ENCODE measurements at places on chromosomes 13 and 19. TPM values are rescaled to one million over a fixed set of nuclear protein-coding genes. Genes with fewer than 3 reads are reported as not detected.

- no peak for DNase-seq
- no peak overlapping the region for H3K4me3 ChIP-seq
- no peak overlapping the region for H3K27ac ChIP-seq
- H3K4me1 ChIP-seq: peaks cover 10% of the 10 kb centered on the region
- peaks cover 37% of the 10 kb centered on the region for H3K27me3 ChIP-seq
These were observed 4.4 kb upstream of the S1PR5 start for GRCh38 chr19:10521461-10522171.

Gene ZNF614
- 26.2 TPM for total RNA-seq

Gene TMEM143
- total RNA-seq: 16.6 TPM

GRCh38 chr13:94384231-94384905 lies 95.1 kb downstream of the DCT start:
- H3K4me3 ChIP-seq: no peak overlapping the region
- DNase-seq: no peak
- H3K4me1 ChIP-seq: no peaks in the 10 kb centered on the region
- no peaks in the 10 kb centered on the region for H3K27me3 ChIP-seq
- H3K27ac ChIP-seq: no peak overlapping the region

DNA sequence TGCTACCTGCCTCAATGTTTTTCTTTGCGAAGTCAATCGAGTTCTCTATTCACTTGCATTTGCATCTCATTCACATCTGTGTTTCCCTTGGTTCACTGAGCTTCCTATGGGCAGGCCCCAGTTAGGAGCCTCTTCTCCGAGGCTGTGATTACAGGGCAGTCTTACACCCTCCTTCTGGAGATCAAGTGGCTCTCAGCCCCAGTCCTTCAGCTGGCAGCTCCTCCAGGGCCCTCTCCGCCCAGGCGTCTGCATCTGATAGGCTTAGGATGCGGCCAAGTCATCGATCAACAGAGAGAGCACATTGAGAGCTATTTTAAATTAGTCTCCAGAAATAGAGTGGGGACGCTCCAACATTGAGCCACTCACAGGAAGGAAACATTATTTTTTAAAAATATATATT lies 44.2 kb downstream of the MBNL2 start:
- no peak overlapping the region for H3K27ac ChIP-seq
- DNase-seq: peak; percentile 47
- no peaks in the 10 kb centered on the region for H3K27me3 ChIP-seq
- H3K36me3 ChIP-seq: no peaks in the 10 kb centered on the region
- peaks cover 29% of the 10 kb centered on the region for H3K4me1 ChIP-seq
- no peak overlapping the region for H3K4me3 ChIP-seq

DNA sequence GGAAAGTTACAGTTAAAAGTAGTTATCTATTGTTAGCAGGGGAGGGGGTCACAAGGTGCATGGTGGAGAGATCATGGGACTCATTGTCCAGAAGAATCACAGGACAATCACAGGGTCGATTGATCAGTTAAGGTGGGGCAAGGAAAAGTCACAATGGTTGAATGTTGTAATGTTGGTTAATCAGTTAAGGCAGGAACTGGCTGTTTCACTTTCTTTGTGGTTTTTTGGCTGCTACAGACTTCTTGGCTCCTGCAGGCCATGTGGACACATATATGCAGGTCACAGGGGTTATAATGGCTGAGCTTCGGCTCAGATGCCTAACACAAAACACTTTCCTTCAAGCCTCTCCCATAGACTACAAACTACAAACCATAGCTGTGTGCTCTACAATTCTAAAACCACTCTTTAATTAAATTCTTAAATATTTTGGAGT lies 6.9 kb upstream of the ZNF431 start:
- no peak overlapping the region for H3K27ac ChIP-seq
- H3K4me3 ChIP-seq: no peak overlapping the region
- no peak for DNase-seq
- H3K27me3 ChIP-seq: no peaks in the 10 kb centered on the region
- H3K4me1 ChIP-seq: no peaks in the 10 kb centered on the region
- H3K36me3 ChIP-seq: no peaks in the 10 kb centered on the region

Gene ZNF587B
- 62.0 TPM for total RNA-seq

DNA sequence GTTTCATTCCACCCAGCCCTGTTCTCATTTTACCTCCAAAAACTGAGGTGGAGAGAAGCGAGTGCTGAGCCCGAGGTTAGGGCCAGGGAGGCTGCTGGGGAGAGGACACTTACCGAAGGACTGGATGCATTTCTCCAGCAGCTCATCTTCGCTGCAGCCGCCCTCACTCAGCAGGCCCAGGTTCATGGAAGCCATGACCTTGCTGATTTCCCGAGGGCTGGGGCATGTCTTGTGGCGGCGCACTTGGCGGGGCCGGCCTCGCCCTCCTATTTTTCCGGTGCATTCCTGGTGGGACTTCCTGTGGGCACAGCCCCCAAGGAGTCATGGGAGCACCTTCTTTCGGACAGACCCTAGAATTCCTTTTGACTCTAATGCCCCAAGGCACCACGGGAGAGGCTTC lies 4.2 kb downstream of the RASGRP4 start:
- no peaks in the 10 kb centered on the region for H3K36me3 ChIP-seq
- peaks cover 10% of the 10 kb centered on the region for H3K27me3 ChIP-seq
- no peak for DNase-seq
- peaks cover 22% of the 10 kb centered on the region for H3K4me1 ChIP-seq
- H3K4me3 ChIP-seq: no peak overlapping the region

Gene SDHAF1
- 55.9 TPM for total RNA-seq

GRCh38 chr13:100350601-100351000 lies 238.0 kb downstream of the GGACT start:
- no peaks in the 10 kb centered on the region for H3K27me3 ChIP-seq
- H3K36me3 ChIP-seq: no peaks in the 10 kb centered on the region
- no peaks in the 10 kb centered on the region for H3K4me1 ChIP-seq
- no peak overlapping the region for H3K4me3 ChIP-seq
- H3K27ac ChIP-seq: no peak overlapping the region

DNA sequence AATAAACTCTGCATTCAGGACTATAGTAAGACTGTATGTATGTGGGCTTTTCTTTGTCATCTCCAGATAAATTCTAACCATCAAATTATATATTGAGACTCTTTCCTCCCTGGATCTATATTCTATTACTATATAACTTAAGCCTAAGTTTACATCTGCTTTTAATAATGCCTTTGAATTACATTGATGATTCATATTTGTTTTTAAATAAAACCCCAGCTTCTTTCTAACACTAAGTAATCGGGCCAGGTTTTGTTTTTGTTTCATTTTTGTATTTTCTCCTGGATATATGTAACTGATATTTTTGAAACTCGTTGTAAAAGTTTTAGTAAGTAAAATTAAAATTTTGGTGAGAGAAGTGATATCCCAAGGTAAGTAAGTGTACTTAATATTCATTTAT lies 1599.1 kb downstream of the PCDH9 start:
- H3K27me3 ChIP-seq: no peaks in the 10 kb centered on the region
- no peak for DNase-seq
- H3K27ac ChIP-seq: no peak overlapping the region
- no peak overlapping the region for H3K4me3 ChIP-seq

DNA sequence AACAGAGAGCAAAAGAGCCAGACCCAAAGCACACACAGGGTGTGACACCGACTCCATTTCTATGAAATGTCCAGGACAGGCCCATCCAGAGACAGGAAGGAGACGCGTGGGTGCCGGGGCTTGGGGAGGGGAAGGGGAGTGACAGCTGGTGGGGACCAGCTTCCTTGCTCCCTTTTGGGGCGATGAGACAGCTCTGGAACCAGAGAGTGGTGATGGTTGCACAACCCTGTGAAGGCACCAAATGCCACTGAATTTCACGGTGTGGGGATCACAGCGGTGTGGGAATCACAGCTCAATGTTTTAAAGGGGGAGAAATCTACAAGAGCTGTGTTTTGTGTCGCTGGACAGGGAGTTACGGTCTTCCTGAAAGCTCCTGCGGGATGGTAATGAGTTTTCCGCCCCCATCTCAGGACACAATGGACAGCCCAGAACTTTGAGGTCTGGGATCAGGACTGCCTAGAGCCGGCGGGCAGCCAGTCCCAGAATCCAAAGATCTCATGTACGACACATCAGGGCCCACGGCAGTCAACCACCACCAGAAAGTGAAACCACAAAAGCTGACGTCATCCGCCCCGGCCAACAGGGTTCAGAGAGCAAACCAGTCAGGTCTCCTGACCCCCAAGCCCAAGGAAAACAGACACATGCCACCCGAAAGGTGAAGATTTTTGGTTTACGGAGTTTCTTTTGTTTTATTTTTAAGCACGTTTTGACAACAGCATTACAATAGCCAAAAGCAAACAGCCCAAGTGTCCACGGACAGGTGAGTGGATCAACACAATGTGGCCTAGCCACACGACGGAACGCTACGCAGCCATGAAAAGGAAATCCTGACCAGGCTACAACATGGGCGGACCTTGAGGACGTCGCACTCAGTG lies 7.3 kb downstream of the SGTA start:
- no peaks in the 10 kb centered on the region for H3K36me3 ChIP-seq
- no peak overlapping the region for H3K4me3 ChIP-seq
- no peaks in the 10 kb centered on the region for H3K4me1 ChIP-seq
- H3K27ac ChIP-seq: peak overlapping the region; percentile 63

Gene CEACAM21
- total RNA-seq: not detected

Data from GM23338 (cell line).